Left renal pelvis (tissue), 4 donors: ENCODE measurements at places on chromosomes 2 and 18.

DNA sequence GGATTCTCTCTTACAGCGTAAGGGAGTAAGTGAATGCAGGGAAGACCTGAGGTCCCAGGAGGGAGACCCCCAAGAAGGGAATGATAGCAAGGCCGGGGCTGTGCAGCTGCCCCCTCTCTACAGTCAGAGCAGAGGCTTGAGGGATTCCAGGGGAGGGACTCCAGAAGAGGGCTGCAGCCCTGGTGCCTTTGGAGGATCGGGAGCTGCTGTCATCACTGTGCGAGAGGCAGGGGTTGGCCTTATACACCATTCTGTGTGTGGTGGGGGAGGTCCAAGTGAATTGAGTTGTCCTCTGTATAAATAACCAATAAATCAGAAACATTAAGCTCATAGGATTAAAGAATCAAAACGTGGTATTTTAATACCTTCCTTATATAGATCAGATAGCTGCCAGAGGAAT, 114.9 kb downstream of the GLI2 start:
- no peak for DNase-seq

- no peak for DNase-seq
Measured at GRCh38 chr2:187875261-187876141, 321.3 kb upstream of the TFPI start.

- no peak for DNase-seq
Measured at GRCh38 chr2:74814102-74814501, 19.8 kb upstream of the HK2 start.

- no peak for DNase-seq
Measured at GRCh38 chr18:63320975-63321265, 1.4 kb upstream of the BCL2 start.

DNA sequence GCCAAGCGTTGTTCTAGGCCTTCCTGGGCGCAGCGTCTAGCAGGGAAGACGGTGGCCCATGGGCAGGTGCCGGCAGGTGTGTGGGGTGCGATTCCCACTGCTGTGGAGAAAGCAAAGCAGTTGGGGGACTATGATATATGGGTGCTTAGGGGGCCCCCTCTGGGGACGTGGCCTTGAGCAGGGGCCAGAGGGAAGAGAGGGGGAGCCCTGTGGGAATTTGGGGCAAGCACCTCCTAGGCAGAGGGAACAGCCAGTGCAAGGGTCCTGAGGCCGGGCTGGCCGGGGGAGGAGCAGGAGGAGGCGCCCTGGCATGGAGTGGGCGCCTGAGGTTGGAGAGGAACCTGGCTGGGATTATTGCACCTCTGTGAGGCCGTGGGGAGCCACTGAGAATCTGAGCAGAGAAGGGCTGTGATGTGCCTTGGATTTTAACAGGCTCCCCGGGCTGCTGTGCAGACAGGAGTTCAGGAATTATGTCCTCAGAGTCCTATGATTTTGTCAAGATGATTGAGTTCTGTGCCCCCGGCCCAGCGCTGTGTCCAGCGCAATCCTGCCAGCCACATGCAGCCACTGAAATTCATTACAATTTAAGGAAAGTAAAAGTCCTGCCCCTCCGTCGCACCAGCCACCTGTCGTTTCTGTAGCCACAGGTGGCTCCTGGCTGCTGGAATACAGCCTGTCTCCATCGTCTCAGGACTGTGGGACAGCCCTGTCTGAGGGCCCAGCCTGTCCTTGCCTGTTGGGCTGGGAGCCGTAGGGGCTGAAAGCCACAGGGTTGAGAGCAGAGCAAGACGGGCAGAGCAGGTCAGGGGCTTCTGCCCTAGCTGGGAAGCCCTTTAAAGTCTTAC, 9.1 kb upstream of the KLHL30 start:
- DNase-seq, result no peak

GRCh38 chr2:158662421-158662820, 132.7 kb upstream of the DAPL1 start:
- no peak for DNase-seq

DNA sequence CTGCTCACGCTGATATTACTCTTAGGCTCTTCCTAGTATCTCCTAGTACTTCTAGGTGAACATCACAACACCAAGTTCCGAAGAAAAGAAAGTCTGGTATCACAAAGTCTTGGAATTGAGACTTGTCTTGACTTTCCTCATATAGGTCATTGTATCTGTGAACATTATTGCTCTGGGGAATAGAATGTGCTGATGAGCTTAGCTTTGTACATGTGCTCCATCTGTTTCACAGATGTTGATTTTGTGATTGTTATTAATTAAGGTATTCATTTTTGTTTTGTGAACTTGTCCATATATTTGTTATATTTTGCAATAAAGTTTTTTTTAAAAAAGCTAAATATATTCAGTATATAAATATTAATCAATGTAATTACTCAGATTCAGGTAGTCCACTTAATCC, 111.7 kb downstream of the BABAM2 start:
- DNase-seq, result no peak

DNA sequence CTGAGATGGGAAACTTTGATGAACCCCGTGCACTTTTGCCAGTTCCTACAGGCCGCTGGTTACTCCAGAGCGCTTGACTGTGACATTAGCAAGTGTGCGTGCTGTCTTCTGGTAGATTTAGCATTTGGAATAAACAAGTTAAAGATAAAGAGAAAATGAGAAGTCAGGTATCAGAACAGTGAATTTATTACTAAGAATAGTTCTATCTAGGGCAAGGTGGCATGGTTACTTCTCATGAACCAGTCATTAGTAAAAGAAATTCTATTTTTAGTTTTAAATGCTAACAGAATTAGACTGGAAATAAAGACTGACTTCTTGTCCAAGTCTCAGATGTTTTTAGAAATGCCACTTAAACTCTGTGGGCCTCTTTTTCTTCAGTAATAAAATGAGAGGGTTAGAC, 204.0 kb upstream of the TPO start:
- DNase-seq, result no peak

GRCh38 chr2:54373855-54374254, 82.3 kb upstream of the SPTBN1 start:
- no peak for DNase-seq

- DNase-seq, result no peak
Measured at GRCh38 chr2:46521215-46521683, 41.9 kb downstream of the TMEM247 start.

- peak; percentile 18 for DNase-seq
Measured at GRCh38 chr18:68494802-68495581, 219.9 kb downstream of the TMX3 start.

GRCh38 chr2:191230174-191230573, 15.0 kb upstream of the MYO1B start:
- no peak for DNase-seq

GRCh38 chr18:35547008-35547605, 34.4 kb upstream of the GALNT1 start:
- no peak for DNase-seq

DNA sequence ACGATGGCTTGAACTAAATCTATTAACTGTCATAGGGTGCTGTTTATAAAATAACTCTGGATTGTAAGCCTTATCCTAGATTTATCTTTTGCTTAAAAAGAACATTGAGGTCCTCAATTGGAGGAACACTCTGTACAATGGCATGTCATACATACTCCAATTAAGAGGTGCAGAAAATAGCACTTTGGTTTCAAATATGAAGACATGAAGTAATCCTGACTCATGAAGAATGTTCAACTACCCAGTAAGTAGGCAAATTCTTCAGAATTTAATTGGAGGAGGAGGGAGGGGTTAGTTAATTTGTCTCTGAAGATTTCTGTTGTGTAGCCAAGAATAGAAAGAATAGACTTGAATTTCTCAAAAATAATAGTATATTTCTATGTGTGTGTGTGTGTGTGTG, 36.1 kb downstream of the DCC start:
- no peak for DNase-seq

DNA sequence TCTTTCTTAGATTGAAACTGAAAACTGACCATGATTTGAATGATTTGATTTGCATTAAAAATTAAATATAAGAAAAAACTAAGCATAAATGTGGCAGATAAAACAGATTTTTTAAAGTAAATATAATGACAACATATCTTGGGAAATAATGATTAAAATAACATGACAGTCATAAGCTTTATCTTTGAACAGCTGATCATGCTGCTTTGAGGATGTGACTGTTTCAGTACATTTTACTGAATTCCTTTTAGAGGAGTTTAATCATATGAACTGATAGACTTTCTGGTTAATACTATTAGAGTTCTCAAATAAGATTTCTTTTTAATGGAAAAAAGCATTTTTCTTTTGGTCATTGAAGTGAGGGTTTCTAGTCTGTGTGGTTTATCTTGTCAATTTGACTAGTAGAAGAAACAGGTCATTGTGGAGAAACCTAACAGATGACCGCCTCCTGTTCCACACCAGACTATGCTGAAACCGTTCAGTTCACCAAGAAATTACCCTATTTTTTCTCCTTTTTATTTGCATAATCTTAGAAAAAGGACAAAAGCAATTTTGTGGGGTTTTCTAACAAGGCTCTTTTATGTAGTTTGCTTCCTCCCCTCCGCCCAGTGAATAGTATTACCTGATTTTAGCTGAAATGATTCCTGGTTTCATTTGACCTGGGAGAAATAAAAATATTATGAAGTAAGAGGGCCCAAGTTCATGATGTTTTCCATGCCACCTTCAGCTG, 262.1 kb downstream of the PTGR3 start:
- no peak for DNase-seq

GRCh38 chr2:196160101-196160500, 11.3 kb downstream of the STK17B start:
- DNase-seq, result no peak

DNA sequence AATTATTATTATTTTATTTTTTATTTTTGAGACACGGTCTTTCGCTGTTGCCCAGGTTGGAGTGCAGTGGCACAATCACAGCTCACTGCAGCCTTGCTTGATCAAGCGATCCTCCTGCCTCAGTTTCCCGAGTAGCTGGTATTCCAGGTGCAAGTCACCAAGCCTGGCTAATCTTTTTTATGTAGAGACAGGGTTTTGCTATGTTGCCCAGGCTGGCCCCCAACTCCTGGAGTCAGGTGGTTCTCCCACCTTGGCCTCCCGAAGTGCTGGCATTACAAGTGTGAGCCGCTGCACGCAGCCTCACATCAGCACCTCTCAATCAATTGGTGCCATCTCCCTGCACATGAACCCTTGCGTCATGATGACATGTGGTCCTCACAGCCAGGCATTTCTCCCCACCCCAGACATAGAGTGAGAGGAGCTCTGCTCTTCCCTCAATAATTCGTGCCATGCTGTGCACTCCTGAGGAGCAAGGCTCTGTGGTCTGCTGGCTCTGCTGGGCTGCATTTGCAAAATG, 5.9 kb downstream of the INPP5D start:
- DNase-seq, result no peak

DNA sequence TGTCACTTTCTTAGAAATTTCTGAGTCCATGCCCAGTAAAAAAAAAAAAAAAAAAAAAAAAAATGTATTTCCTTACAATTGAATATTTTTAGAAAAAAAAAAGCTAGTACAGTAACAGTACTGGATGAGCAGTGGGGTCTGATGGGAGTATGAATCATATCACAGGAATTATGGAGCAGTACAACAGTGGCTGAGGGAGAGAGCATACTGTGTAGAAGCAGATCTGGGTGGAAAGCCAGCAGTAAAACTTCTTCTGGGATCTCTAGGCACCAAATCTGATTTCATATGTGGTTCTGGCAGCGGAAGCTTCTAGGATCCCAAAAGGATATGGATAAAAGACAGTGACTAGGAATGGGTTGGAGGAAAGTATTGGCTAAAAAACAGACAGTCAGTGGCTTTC, 414.9 kb upstream of the FSHR start:
- no peak for DNase-seq

- no peak for DNase-seq
Measured at GRCh38 chr2:240210198-240210965, 69.9 kb upstream of the OTOS start.

DNA sequence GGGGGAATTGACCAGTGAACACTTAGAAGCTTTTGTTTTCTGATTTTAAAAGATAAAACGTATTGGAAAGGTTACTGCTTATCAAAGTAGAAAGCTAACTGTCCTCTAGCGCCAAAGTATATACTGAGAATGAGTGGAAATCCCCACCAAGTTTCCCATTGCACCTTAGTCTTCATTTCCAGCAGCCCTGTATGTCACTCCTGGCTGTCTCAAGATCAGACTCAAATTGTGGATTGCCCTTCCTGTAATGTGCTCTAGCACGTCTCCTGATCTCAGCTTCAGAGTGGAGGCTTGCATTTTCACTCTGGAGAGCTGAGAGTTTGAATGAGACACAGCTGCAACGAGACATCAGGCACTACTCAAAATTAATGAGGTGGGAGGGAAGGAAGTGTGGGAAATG, 26.6 kb downstream of the MFF start:
- DNase-seq, result no peak

GRCh38 chr2:239158641-239159475, 242.0 kb downstream of the HDAC4 start:
- no peak for DNase-seq

- DNase-seq, result no peak
Measured at GRCh38 chr2:133733901-133734255, 165.6 kb upstream of the NCKAP5 start.

GRCh38 chr18:48036226-48036625, 105.8 kb upstream of the SMAD2 start:
- no peak for DNase-seq

DNA sequence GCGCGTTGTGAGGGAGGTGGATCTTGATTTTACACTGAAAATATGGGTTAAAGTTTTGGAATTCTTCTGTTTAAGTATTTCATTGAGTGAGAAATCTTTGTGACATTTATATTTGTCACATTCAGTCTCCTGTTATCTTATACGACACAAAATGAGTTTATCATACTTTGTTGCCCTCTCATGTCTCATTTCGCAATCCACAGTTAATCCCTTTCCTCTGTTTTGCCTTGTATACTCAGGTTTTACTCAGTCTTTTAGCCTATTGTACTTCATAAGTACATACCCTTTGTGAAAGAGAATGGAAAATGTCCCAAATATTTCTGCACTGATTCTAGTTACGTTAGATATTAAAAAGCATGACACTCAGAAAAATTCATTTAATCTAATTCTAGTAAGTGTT, 142.7 kb downstream of the ATP9B start:
- DNase-seq, result no peak

DNA sequence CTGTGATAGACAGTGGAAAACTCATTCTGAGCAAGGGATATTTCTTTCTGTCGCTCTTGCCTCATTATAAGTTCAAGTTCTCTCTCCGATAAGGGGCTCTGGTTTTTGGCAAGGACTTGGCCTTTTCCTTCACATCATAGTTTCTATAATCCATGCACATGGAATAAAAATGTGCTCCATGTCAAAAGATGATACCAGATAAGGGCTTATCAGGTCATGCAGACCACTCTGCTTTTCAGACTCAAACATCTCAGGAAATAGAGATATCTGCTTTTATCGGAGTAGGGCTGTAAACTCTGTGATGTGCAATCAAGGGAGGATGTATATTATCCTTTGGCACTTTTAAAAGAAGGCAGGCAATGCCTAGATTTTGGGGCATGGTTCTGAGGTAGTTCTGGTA, 45.0 kb upstream of the DARS1 start:
- no peak for DNase-seq

DNA sequence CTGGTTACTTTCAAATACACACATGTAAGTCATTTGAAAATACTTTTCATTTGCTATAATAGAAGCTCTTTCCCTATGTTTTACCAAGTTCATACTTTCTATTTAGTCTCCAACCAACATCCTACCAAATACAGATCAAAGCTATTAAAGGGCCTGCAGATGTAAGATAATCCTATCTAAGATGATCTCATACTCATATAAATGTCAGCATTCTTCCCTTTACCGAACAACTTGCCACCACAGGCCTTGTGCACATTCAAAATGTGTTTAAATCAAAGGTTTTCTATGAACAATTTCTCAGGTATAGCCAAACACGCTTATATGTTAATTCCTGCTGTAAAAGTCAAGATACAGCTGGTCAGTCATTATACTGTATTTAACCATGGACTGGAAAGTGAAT, 23.3 kb downstream of the KCTD18 start:
- DNase-seq, result no peak
